ENCODE measurements at places on chromosomes 7 and 10.
A peak's percentile ranks its signal among the peaks of the same experiment; 100 is the strongest.

GRCh38 chr7:150901160-150902035 is 49.1 kb downstream of the AOC1 start:
- no peak for DNase-seq

DNA sequence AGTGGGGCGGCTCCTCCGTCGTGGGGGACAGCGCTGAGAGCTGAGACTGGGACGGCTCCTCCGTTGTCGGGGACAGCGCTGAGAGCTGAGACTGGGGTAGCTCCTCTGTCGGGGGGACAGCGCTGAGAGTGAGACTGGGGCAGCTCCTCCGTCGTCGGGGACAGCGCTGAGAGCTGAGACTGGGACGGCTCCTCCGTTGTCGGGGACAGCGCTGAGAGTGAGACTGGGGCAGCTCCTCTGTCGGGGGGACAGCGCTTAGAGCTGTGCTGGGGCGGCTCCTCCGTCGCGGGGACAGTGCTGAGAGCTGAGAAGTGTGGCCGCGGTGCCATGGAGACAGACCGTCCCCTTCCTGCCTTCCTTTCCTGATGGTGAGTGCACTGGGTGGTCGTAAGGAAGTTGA is 136.4 kb downstream of the DYNC2I1 start:
- no peak for DNase-seq

DNA sequence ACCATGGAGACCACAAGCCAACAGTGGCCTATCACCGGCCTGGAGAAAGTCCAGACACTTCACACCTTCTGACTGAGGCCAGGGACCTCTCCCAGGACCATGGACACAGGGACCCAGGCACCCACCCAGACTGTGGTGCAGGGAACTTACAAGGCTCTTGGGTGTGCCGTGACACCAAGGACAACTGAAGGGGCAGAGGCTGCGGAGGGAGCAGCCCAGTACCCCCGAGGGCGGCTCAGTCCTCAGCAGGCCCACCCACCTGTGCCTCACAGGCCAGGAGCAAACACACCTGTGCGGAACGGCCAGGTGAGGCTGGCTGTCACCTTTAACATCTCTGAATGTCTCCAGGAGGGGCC is 182.3 kb downstream of the MAD1L1 start:
- DNase-seq: no peak

- peak; percentile 21 for DNase-seq
Observed at GRCh38 chr7:98107313-98107721, 655 bp downstream of the LMTK2 start.

GRCh38 chr10:88459530-88459929 is 123.6 kb downstream of the RNLS start:
- DNase-seq: no peak

GRCh38 chr7:99839287-99840021 is 11.6 kb downstream of the CYP3A43 start:
- no peak for DNase-seq

- no peak for DNase-seq
Observed at GRCh38 chr7:87427288-87427687, 48.2 kb downstream of the ABCB4 start.

GRCh38 chr7:147775516-147776284 is 814.9 kb upstream of the C7orf33 start:
- DNase-seq: no peak

- no peak for DNase-seq
Observed at GRCh38 chr10:10684972-10685371, 332.7 kb upstream of the CELF2 start.

- DNase-seq: no peak
Observed at GRCh38 chr7:22694597-22695207, 32.3 kb upstream of the IL6 start.

GRCh38 chr7:45104844-45105587 is 6.5 kb downstream of the TBRG4 start:
- no peak for DNase-seq

GRCh38 chr10:105807935-105808587 is 1167.0 kb downstream of the SORCS3 start:
- DNase-seq: no peak

DNA sequence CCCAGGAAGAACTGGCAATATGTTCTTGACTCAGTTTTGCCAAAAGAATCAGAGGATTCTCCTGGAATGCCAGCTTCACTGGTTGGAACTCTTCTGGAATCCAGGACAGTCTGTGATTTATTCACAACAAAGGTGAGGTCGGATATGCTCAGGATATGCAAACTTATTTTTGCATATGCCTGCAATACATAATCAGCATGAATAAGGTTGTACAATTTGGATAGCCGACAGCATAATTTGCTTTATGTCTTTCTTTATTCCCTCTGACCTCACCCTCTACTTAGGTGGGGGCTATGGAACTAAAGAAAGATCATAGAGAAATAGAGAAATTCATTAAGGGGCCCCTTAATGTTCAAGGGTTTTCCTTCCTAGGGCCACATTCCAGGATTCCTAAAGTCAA is 57.6 kb upstream of the AKR1E2 start:
- no peak for DNase-seq

DNA sequence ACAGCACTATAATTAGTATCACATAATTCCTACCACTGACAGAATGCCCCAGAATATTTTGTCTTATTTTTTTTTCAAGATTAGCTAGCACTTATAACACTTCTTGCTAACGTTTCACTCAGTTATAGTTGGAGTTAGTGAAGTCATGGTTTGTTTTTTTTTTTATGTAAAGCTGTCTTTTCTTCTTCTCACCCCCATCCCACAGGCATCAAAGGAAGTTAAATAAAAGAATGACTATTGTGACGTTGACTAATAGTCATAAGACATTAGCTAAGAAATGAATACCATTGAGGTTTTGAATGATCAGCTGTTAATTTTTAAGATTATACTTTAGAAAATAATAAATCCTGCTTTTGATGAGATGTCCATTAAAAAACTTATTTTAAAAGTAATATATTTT is 498.3 kb downstream of the GFRA1 start:
- no peak for DNase-seq

- DNase-seq: no peak
Observed at GRCh38 chr10:26457088-26457487, 18.9 kb downstream of the APBB1IP start.
